T-helper 17 cell (primary cell): ENCODE measurements at places on chromosomes 7 and 10. TPM values are rescaled to one million over a fixed set of nuclear protein-coding genes. Genes with fewer than 3 reads are reported as not detected.

- H3K27me3 ChIP-seq: peaks cover 12% of the 10 kb centered on the region
- H3K4me3 ChIP-seq: no peak overlapping the region
- H3K36me3 ChIP-seq: peaks cover 3% of the 10 kb centered on the region
- no peak for DNase-seq
- no peak overlapping the region for H3K27ac ChIP-seq
Observed at GRCh38 chr10:5582736-5583135, 58.0 kb downstream of the CALML3 start.

The SLC25A40 gene
- total RNA-seq: 13.8 TPM

GRCh38 chr10:5198386-5198785, 1.7 kb downstream of the AKR1C4 start:
- no peaks in the 10 kb centered on the region for H3K36me3 ChIP-seq
- no peak overlapping the region for H3K27ac ChIP-seq
- peaks cover 3% of the 10 kb centered on the region for H3K27me3 ChIP-seq
- H3K4me1 ChIP-seq: peaks cover 3% of the 10 kb centered on the region
- DNase-seq: no peak
- H3K4me3 ChIP-seq: no peak overlapping the region

DNA sequence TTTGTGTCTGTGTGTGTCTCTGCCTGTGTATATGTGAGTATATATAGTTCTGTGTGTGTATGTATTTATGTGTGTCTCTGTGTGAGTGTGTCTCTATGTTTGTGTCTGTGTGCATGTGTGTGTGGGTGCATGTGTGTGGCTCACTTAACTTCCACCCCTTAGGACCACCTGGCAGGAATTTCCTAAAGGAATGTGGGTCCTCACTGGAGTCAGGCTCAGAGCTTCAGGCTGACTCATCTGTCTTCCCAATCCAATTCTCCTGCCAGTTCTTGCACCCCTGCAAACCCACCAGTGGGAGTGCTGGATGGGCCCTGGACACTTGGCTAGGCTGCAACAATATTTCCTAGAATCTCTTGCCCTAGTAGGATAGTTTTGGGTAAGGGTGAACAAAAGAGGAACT, 70.2 kb upstream of the GRB10 start:
- H3K4me1 ChIP-seq: no peaks in the 10 kb centered on the region
- no peak overlapping the region for H3K4me3 ChIP-seq
- no peak overlapping the region for H3K27ac ChIP-seq
- H3K36me3 ChIP-seq: no peaks in the 10 kb centered on the region

- H3K27ac ChIP-seq: peak overlapping the region; percentile 98
- no peaks in the 10 kb centered on the region for H3K36me3 ChIP-seq
- peak; percentile 57 for DNase-seq
- peak overlapping the region; percentile 99 for H3K4me3 ChIP-seq
Observed at GRCh38 chr10:50622706-50623662, 772 bp downstream of the SGMS1 start.

The HMX3 gene
- not detected for total RNA-seq

The TFR2 gene
- 6.1 TPM for total RNA-seq

DNA sequence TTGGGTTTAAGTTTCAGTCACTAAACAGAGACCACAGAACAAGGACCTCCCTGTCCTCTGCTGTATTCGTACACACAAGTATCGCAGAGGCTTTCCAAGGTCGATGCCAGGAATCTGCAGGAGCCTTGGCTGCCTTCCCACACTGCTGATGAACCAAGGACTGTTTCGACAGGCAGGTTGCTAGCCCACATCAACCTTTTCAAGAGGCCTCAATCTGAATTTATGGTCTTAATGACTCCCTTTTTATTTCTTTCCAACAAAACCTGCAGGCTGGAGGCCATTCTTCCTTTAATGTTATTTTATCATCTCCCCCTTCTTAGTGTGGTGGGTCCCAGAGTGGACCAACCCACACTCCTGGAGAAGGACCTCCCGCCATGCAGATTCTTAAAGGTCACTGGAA, 45.6 kb downstream of the JCAD start:
- H3K27ac ChIP-seq: no peak overlapping the region
- no peak for DNase-seq
- no peaks in the 10 kb centered on the region for H3K36me3 ChIP-seq
- peaks cover 71% of the 10 kb centered on the region for H3K27me3 ChIP-seq
- H3K4me3 ChIP-seq: no peak overlapping the region

GRCh38 chr7:45075355-45075644, 13.5 kb downstream of the NACAD start:
- peaks cover 24% of the 10 kb centered on the region for H3K4me1 ChIP-seq
- no peaks in the 10 kb centered on the region for H3K27me3 ChIP-seq
- no peak overlapping the region for H3K4me3 ChIP-seq

DNA sequence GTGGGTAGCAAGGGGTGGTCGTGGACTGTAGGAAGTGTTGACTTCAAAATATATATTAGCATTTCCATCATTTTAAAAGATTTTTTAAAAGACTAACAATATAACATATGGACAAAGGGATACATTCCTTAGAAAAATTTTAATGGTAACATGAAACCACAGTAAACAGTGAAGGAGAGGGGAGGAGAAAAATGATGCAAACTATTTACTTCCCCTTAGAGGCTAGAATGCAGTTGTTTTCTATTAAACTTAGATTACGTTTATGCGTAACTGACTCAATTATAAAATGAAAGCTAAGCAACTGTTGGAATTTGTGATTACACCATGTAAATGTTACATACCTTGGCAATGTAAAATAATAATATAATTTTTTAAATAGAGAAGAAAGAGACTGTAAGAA, 41.3 kb downstream of the CALD1 start:
- H3K27me3 ChIP-seq: peaks cover 18% of the 10 kb centered on the region
- no peaks in the 10 kb centered on the region for H3K36me3 ChIP-seq
- DNase-seq: no peak

- H3K27me3 ChIP-seq: no peaks in the 10 kb centered on the region
- no peak overlapping the region for H3K4me3 ChIP-seq
- no peaks in the 10 kb centered on the region for H3K4me1 ChIP-seq
Observed at GRCh38 chr10:25758041-25758457, 176.0 kb upstream of the MYO3A start.

- H3K27me3 ChIP-seq: peaks cover 25% of the 10 kb centered on the region
- H3K4me1 ChIP-seq: no peaks in the 10 kb centered on the region
- H3K27ac ChIP-seq: no peak overlapping the region
- H3K4me3 ChIP-seq: no peak overlapping the region
Observed at GRCh38 chr10:113630929-113631533, 32.8 kb downstream of the NRAP start.

DNA sequence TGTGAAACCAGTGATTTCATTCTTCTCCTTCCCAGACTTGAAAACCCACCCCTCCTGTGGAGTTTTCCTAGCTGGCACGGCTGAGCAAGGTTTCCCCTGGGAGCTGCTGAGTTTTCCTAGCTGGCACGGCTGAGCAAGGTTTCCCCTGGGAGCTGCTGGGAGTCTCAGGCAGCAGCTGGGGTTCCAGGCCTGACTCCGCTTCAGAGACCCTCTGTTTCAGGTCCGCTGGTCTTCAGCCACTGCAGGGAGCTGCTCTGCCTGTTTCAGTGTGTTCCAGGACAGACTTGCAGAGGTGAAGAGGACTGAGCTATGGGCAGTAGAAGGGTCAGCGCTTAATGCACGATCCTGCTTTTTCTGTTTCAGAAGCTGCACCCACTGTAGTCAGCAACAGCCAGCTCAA, 104.9 kb downstream of the XRCC2 start:
- H3K27ac ChIP-seq: no peak overlapping the region
- no peaks in the 10 kb centered on the region for H3K36me3 ChIP-seq
- H3K4me1 ChIP-seq: peaks cover 1% of the 10 kb centered on the region
- peaks cover 9% of the 10 kb centered on the region for H3K27me3 ChIP-seq
- H3K4me3 ChIP-seq: no peak overlapping the region

The LIPJ gene
- not detected for total RNA-seq

The AKR1C3 gene
- total RNA-seq: 0.60 TPM

GRCh38 chr7:150835702-150836280, 16.5 kb upstream of the AOC1 start:
- no peak overlapping the region for H3K27ac ChIP-seq
- H3K4me3 ChIP-seq: no peak overlapping the region
- peaks cover 41% of the 10 kb centered on the region for H3K27me3 ChIP-seq
- no peaks in the 10 kb centered on the region for H3K36me3 ChIP-seq
- H3K4me1 ChIP-seq: no peaks in the 10 kb centered on the region
